ENCODE measurements at places on chromosomes 1 and 21. TPM values are rescaled to one million over a fixed set of nuclear protein-coding genes. Genes with fewer than 3 reads are reported as not detected.

GRCh38 chr1:208026880-208027438, 116.0 kb upstream of the CD34 start:
- H3K27me3 ChIP-seq: peaks cover 5% of the 10 kb centered on the region
- no peak overlapping the region for H3K27ac ChIP-seq
- no peaks in the 10 kb centered on the region for H3K36me3 ChIP-seq

Gene PTGER3
- total RNA-seq: 0.62 TPM

GRCh38 chr1:201724039-201724765, 104.8 kb upstream of the IPO9 start:
- peaks cover 8% of the 10 kb centered on the region for H3K27me3 ChIP-seq
- no peaks in the 10 kb centered on the region for H3K4me1 ChIP-seq
- H3K4me3 ChIP-seq: no peak overlapping the region

Gene PADI1
- not detected for total RNA-seq

Gene KIF26B
- total RNA-seq: 0.02 TPM

GRCh38 chr21:42096566-42096965, 25.4 kb downstream of the UMODL1 start:
- H3K4me3 ChIP-seq: no peak overlapping the region
- no peaks in the 10 kb centered on the region for H3K36me3 ChIP-seq
- H3K27ac ChIP-seq: no peak overlapping the region
- no peaks in the 10 kb centered on the region for H3K4me1 ChIP-seq
- H3K27me3 ChIP-seq: peaks cover 14% of the 10 kb centered on the region

Gene PPIAL4G
- 0.09 TPM for total RNA-seq

Gene AMY1C
- not detected for total RNA-seq

GRCh38 chr1:36307601-36308330, 1.6 kb downstream of the SH3D21 start:
- DNase-seq: no peak
- no peaks in the 10 kb centered on the region for H3K27me3 ChIP-seq
- peak overlapping the region; percentile 79 for H3K27ac ChIP-seq
- H3K4me1 ChIP-seq: peaks cover 38% of the 10 kb centered on the region
- peaks cover 36% of the 10 kb centered on the region for H3K36me3 ChIP-seq

GRCh38 chr21:42818328-42818749, 61.0 kb downstream of the WDR4 start:
- H3K4me3 ChIP-seq: no peak overlapping the region
- no peaks in the 10 kb centered on the region for H3K4me1 ChIP-seq
- DNase-seq: peak; percentile 85
- H3K36me3 ChIP-seq: peaks cover 2% of the 10 kb centered on the region
- H3K27me3 ChIP-seq: peaks cover 5% of the 10 kb centered on the region
- H3K27ac ChIP-seq: no peak overlapping the region

DNA sequence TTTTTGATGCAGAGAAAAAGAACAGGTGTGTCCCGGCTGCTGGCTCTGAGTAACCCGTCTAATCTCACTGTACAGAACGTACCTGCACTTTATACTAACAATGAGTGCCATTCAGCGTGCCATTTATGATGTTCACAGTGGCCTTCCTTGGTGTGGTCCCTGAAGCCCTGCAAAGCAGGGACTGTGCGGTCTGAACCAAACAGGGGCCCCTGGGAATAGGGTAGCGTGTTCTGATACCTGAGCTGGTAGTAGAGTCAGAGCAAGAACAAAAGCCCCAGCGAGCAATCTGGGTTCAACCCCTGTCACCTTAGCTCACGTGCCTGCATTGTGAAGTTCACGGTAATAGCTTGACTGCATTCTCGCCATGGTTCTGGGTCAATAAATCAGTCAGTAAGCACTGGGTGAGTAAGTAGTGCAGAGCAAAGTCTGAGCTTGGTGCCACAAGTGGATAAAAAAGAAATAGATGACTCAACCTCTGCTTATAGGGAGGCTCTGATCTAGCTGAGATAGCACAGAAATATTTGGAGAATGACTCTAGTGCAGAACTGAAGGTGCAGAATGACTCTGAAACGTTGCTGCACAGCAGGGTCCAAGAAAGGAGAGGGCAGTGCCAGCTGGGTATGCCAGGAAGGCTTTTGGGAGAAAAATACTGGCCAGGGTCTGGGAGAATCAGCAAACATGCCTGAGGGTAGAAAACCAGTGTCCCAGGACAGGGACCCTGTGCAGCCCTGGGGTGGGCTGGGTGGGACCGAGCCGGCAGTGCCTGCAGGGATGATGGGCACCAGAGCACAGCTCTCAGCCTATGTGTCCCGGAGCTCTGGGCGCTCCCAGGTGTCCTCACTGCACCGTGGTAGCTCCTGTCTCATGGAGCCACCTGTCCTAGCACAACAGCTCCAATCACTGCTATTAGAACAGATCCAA, 125.9 kb downstream of the RHOU start:
- H3K27ac ChIP-seq: no peak overlapping the region
- H3K27me3 ChIP-seq: peaks cover 15% of the 10 kb centered on the region
- H3K4me1 ChIP-seq: peaks cover 24% of the 10 kb centered on the region
- no peaks in the 10 kb centered on the region for H3K36me3 ChIP-seq

Gene SLAMF7
- 18.4 TPM for total RNA-seq

GRCh38 chr1:194477908-194478307, 1291.5 kb upstream of the B3GALT2 start:
- H3K27ac ChIP-seq: no peak overlapping the region
- H3K36me3 ChIP-seq: no peaks in the 10 kb centered on the region
- H3K27me3 ChIP-seq: no peaks in the 10 kb centered on the region
- DNase-seq: no peak
- no peaks in the 10 kb centered on the region for H3K4me1 ChIP-seq
- H3K4me3 ChIP-seq: no peak overlapping the region
